Inflammatory macrophage treated with lipopolysaccharide for 4 hours (primary cell): ENCODE measurements at places on chromosomes 1 and 21.

GRCh38 chr1:8097908-8098307 is 71.8 kb upstream of the ERRFI1 start:
- DNase-seq, result no peak

GRCh38 chr1:180507795-180508724 is 5.7 kb upstream of the ACBD6 start:
- no peak for DNase-seq

- peak; percentile 26 for DNase-seq
These were observed 207.9 kb upstream of the C1orf87 start for GRCh38 chr1:60281360-60281932.

- no peak for DNase-seq
These were observed 81.5 kb downstream of the STUM start for GRCh38 chr1:226629896-226630550.

- no peak for DNase-seq
These were observed 3.4 kb upstream of the LEFTY2 start for GRCh38 chr1:225944387-225944786.

- DNase-seq, result no peak
These were observed 55.1 kb upstream of the SYT14 start for GRCh38 chr1:209882942-209883340.

GRCh38 chr1:86395751-86396497 is at the start of gene ODF2L:
Gene ODF2L (minus strand): TSS chr1:86396323. CDS start chr1:86387027, 9,296 bp downstream.
- DNase-seq, result peak; percentile 88

DNA sequence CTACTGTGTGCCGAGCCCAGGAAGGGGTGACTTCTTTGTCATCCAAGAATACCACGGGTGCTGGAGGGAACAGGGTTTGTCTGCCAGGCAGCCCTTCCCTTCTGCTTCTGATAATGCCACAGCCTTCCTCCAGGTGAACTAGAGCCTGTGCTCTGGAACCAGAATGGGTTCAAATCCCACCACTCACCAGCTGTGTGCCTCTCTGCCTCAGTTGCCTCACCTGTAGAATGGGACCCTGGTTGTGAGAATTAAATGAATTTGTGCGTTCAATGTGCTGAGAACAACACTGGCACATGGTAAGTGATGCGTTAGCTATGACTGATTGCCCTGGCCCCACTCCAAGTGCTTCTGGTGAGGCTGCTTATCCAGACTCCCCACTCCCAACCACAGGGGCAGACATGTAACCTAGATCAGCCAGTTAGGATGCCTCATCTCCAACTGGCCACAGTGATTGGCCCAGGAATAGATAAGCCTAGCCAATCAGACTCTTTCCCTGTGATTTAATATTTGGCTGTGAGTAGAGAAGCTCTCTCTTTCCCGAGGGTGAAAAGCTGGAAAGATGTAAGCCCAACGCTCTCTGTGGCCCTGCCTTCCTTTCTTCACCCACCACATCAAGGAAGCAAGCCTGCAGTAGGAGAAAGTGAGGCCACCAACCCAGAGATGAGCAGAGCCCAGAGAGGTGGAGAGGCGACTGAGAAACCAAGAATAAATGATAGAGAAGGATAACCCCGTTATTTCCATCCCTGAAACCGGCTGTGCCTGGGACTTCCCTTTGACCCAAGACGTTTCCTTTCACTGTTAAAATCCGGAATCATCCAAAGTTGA is 20.8 kb upstream of the LAPTM5 start:
- DNase-seq, result peak; percentile 42

GRCh38 chr1:54122135-54122751 is 30.6 kb downstream of the CDCP2 start:
- no peak for DNase-seq

DNA sequence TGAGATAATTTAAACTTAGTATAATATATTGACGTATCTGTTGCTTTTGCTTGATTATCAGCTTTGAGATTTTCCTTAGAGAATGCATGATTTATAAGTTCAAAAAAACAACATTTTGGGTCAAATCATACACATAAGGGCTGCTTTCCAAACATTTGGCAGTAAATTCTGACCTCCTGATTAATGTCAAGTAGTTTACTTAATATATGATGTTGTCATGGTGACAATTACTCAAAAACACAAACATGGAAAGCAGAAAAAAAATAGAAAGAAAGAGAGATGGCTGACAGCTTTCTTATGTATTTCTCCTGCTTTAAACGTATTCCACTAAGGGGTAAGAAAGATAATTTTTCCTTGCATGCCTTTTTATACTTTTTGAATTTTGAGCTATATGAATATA is 258.2 kb upstream of the C1orf105 start:
- DNase-seq, result no peak

DNA sequence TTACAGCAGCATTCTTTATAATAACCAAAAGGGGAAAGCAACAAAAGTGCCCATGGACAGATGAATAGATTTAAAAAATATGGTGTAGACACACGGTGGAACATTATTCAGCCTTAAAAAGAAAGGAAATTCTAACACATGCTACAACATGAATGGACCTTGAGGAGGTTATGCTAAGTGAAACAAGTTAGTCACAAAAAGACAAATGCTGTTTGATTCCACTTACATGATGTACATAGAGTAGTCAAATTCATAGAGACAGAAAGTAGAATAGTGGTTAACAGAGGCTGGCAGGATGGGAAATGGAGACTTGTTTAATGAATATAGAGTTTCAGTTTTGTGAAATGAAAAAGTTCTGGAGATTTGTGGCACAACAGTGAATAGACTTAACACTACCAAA is 151.4 kb downstream of the CYYR1 start:
- no peak for DNase-seq

DNA sequence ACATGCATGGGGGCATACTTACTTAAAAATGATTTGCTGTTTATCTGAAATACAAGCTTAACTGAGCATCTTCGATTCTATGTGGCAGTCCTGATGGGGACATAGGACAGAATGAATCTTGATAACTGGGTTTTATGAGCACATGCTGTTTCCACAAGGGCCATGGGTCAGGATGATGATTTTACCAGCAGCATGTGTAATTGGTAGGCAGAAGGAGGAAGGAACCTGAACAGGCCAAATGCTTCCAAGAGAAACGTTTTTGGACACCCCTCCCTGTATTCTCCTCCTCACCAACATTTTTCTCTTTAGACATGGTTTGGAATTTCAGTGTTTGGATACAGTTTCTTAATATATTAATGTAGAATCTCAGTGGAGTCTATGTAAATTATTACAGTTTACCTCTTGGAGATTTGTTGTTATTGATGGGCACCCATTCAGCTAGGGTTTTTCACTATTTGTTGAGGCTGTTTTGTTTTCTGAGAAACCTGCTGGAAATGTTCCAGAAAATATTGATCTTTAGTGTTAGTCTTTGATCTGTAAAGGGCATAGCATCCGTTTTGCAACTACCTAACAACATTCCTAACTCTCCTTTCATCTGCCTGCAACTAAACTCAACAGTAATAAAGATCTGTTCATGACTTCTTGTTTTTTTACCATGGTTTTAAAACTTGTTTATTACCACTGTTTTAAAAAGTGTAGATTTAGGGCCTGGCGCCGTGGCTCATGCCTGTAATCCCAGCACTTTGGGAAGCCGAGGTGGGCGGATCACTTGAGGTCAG is 42.0 kb downstream of the TBCE start:
- DNase-seq, result no peak

DNA sequence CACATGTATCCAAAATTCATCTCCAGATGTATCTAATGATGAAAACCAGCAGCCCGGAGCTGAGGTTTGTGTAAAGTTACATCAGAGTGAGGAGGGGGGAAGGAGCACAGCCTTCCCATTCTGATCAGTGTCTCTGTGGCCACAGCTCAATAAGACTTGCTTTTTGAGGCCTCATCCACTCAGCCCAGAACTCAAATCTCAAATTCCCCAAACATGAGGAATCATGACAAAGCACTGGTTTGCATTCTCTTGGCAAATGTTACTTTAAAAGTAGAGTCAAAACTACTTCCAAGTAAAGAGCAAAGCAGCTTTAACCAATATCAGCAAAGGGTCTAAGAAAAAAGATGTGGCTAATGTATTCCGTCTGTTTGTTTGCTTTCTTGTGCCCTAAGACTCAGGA is 30.9 kb downstream of the CCN1 start:
- DNase-seq, result no peak

DNA sequence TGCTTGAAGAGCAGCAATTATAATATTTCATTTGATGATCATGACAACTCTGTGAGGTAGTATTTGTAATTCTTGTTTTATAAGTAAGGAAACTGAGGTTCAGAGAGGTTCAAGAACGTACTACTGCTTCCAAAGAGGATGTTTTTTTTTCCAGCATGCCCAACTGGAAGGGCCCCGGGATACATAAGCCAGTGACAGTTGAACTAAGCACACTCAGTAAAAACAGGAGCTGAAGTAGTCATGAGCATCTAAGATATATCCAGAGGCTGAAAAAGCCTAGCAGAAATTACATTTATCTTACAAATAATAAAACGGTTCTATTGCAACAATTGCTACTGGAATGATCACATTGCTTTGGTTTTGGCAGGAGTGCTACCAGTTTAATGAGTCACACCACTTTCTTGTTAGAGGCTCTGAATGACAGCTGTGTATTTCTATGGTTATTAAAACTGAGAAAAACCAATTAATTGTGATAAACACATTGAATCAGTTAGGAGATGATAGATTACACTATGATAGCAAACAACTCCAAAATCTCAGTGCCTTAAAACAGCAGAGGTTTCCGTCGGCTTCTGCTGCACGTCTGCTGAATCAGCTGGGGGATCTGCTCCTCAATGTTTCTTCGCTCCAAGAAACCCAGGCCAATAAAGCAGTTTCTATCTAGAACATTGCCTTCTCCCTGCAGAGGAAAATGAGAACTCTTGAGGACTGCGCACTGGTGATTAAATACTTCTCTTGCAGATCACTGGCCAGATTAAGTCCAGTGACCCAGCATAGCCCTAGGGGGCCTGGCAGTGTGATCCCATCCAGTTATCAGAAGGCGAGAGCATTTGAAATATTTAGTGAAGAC is 522.7 kb downstream of the PLPP3 start:
- no peak for DNase-seq

DNA sequence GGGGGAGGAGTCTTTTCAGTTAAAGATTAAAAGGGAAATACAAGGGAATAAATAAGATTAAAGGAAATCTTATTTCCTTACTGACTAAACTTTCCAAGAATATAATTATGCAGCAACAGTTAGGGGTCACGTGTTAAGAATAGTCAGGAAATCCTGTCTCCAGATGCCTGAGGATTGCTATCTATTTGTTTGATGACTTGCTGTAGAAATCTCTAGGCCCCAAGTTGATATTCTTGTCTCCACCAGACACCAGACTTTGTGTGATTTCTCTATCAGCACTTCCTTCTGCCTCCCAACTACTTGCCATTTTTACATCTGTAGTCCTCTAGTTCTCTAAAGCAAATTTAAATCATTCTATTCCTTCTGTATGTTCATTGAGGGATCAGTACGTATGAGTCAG is 77.5 kb downstream of the RPAP2 start:
- DNase-seq, result no peak

GRCh38 chr1:41315146-41315822 is 46.0 kb upstream of the FOXO6 start:
- DNase-seq, result no peak

- DNase-seq, result no peak
These were observed 35.1 kb downstream of the MPZL1 start for GRCh38 chr1:167756730-167757405.

DNA sequence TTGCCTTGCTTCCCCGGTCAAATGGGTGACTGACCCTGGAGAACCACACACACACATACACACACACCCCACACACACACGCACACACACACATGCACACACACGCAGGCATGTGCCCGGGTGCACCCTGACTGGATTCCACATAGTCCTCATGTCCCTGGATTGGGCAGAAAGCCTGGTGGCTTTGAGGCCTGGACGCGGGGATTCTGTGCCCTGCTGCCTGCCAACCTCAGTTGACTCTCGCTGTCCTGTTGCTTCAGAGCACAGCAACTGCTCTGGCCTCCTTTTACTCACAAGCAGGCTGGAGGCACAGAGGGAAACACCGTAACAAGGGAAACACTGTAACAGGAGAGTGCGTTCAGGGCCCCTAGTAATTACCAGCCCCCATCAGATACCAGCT is 6.4 kb downstream of the RORC start:
- no peak for DNase-seq

DNA sequence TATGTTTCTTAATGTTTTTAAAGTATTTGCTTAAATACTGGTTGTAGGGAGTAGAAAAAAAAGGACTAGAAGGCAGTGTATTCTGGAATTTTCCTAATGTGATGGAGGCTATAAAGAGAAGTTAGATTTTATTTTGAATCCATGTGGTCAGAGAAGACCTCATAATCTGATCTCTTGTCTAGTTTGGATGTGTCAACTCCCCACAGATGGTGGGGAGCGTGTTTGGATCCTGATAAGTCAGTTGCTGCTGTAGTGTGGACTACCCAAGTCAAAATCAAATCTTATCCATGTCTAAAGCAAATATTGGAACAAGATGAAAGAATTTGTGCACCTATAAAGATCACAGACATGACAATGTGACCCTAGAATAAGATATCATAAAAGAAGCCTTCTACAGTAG is 918.0 kb downstream of the LTN1 start:
- no peak for DNase-seq

DNA sequence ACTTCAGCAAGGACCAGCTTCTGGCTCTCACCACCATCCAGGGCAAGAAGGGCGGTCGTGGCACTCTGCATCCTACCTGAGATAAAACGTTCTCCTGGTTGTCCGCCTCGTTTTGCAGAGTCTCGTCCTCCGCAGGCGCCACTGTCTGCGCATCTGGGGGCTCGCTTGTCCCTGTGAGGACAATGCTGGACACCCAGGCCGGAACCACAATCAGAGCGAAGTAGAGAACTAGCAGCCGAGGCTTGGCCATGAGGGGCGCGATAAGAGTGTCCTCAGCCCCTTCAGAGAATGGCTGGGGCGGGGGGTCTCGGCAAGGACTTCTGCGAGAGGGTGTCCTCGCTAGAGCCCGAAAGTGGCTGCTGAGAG is 505 bp downstream of the OLFML2B start:
- DNase-seq, result no peak

DNA sequence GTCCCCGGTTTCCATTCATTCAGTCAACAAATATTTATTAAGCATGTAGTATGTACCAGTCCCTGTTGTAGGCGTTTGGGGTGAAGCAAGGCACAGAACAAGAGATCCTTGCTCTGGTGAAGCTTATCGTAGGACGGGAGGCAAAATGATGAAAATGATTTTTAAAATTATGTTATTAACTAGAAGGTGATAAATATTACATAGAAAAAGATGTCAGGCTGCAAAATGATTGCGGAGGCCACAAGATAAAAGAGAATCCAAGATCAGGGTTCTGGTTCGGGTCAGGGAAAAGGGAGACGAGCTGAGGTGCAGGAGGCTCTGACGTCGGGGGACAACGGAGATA is 602 bp upstream of the CGN start:
- no peak for DNase-seq

- no peak for DNase-seq
These were observed 670.5 kb downstream of the KIF26B start for GRCh38 chr1:245825128-245825901.

- peak; percentile 21 for DNase-seq
These were observed 199.5 kb downstream of the LRRIQ3 start for GRCh38 chr1:73998348-73998959.

- DNase-seq, result peak; percentile 51
These were observed 6.9 kb downstream of the PINK1 start for GRCh38 chr1:20640183-20640597.

- DNase-seq, result peak; percentile 76
These were observed 46.1 kb upstream of the FBXO28 start for GRCh38 chr1:224067621-224068457.

GRCh38 chr21:34554227-34554626 is 42.2 kb upstream of the KCNE1 start:
- no peak for DNase-seq
